ENCODE measurements at places on chromosomes 4 and X.
A peak's percentile ranks its signal among the peaks of the same experiment; 100 is the strongest.

DNA sequence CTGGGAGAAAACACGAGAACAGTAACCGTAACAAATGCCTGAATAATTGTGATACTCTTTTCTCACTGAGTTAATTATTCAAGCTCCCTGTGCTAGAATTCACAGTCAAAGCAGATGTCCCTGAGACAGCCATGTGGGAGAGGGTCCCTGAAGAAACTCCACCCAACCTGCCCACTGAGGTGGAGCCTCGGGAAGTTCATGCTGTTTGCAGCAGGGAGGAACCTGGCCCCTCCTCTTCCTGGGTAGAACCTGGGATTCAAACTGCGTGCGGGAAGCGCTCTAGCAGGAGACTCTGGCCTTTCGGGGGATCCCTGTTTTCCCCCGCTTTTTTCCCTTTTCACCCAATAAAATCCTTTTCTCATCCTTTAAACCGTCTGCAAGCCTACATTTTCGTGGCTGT lies 20.2 kb upstream of the RHOH start:
- no peak for DNase-seq

DNA sequence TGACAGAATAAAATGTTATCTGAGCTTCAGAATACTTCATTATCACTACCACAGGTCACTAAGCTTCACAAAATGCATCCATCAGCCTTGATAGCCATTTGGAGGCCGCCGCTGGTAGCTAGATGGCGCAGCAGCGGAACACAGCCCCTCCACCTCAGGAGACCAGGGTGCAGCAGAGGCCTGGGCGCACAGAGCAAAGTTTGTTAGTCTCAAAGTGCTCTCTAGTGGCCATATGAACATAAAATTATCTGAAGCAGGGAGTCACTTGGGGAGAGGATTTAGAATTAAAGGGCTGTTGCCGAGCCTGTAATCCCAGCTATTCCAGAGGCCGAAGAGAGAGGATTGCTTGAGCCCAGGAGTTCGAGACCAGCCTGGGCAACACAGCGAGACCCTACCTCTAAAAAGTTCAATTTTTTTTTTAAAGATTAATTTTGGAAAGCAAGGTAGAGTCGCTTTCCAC lies 8.1 kb upstream of the DCTD start:
- peak; percentile 51 for DNase-seq

DNA sequence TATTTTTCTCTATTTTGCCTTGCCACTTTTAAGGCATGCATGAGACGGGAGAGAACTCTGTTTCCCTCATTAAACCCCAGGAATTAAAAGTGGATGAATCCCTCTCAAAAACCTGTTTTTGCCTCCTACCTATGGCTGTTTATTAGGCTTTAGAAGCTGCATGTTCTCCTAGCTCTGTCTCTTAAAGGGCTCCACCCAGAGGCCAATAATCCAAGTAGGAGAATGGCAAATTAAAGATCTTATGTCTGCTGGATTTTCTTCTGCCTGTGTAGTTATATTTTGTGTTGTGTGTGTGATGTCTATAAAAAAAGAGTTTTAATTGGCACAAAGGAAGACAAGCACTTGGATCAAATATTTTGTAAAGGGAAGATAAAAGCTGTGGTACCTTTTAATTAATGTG lies 32.4 kb downstream of the MAGEC1 start:
- no peak for DNase-seq

- no peak for DNase-seq
These were observed 58.0 kb downstream of the SEPTIN11 start for GRCh38 chr4:77007358-77008230.

DNA sequence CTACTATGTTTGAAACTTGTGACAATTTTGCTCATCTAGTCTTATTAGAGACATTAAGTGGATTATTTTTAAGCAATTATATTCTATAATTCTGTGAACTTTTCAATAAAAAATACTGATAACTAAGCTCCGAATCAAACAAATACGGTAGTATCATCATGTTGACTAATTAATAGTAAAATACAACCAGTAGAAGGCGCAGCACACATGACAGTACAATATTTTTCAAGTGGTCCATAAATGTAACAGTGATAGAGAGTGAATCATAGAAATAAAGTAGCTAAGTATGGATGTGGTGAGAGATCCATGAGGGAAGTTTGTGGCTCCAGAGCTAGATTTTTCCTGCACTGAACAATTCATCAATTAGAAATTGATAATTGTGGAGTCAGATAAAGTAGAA lies 666.2 kb downstream of the KCTD8 start:
- DNase-seq, result no peak

DNA sequence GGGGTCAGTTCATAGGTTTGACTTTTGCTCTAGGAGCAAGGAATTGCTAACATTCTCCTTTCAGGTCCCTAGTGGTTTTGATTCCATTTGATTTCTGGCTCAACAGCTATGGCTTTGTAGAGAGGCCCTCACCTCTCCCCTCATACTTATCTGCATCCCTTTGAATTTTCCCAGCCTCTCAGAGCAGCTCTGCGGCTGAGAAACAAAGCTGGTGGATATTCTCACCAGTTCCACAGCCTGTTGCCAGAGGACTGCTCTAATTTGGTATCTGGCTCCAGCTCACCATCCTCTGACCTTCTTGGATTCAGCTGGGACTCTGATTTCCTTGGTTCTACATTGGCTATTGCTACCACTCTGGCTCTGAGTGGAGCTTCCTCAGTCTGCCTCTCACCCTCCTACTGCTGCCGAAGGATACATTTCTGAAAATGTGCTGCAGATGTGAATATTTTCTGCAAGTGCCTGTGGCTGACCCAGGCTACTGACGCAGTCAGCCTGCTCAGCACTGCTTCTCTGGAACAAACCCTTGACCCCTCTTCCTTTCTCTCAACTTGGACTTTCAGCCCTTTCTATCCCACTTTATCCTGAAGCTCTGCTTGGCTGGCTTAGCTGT lies 110.9 kb upstream of the ENPEP start:
- DNase-seq, result no peak

- no peak for DNase-seq
These were observed 76.4 kb upstream of the NHS start for GRCh38 chrX:17298564-17298963.

- DNase-seq, result no peak
These were observed 469.0 kb upstream of the NWD2 start for GRCh38 chr4:36775544-36775943.

- no peak for DNase-seq
These were observed 35.7 kb upstream of the FMR1 start for GRCh38 chrX:147875866-147876596.

GRCh38 chrX:72569786-72570185 lies 2.9 kb downstream of the HDAC8 start:
- no peak for DNase-seq

DNA sequence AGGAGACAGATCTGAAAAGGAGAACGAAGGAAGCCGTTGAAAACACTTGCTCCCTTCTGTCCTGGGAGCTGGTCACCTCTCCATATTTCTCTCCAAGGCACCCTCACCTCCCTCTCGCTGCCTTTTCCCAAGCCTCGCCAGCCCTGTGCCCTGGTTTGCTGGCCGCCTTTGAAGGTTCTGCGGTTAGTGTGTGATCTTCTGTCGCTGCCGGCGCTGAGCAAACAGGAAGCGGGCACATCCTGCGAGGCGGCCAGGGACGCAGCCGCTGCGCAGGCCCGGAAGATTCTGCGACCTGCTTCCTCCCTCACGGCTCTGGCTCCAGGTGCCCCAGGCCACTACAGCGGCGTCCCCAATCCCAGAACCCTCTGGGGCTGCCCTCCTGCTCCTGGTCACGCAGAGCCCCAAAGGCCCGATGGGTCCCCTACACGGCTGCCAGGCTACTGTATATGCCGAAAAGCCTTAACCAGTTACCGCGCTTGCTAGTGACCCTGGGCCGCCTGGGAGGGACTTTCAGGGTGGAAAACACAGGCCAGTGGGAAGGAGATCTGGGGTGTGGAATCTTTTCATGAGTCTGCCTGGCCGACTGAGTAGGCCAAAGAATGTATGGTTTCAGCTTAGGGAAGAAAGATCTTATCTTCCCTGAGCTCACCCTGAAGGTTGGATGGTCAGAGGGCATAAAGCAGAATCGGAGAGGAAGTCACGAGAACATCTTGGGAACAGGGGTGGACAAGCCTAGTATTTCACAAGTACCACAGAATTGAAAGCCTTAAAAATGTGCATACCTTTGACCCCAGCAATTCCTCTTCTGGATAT lies 2.3 kb upstream of the SASH3 start:
- peak; percentile 71 for DNase-seq
